Iris pigment epithelial cell (primary cell): ENCODE measurements at places on chromosomes 2 and 18.

DNA sequence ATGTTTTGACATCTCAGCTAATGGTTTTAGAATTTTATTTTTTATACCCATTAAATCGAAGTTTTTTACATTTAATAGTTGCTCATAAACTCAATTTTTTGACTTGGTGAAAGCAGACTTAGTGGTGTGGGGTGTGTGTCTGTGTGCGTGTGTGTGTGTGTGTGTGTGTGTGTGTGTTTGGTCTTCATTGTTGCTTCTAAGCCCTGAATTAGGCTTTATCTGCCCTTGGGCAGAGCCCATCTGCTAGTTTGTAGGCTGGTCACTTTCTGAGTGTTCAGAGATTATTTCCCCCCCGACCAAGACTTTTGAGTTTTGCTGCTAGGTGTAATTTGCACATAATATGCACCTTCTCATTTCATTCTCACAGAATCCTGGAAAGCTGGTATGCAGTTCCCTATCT is 14.3 kb downstream of the PAX3 start:
- DNase-seq, result no peak

DNA sequence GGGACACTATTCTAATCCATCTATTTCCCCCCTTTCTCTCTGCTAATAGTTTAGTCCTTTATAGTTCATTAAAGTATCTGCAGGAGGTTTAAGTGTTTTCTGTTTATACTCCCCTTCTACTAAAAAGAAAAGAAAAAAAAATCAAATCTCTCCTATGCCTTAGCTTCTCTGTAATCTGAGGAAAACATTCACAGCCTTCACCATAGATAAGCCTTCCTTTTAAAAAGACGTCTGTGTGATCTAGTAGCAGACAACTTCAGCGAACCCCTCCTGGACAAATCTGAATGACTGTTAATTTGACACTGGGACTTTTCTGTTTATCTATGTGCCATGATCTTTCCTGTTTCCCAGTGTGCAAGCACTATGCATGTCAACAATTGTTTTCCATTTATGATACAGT is 70.4 kb upstream of the CDH19 start:
- no peak for DNase-seq

GRCh38 chr2:128446049-128446873 is 127.6 kb upstream of the HS6ST1 start:
- DNase-seq, result no peak

- DNase-seq, result no peak
These were observed 37.5 kb downstream of the ANO7 start for GRCh38 chr2:241225983-241226382.

DNA sequence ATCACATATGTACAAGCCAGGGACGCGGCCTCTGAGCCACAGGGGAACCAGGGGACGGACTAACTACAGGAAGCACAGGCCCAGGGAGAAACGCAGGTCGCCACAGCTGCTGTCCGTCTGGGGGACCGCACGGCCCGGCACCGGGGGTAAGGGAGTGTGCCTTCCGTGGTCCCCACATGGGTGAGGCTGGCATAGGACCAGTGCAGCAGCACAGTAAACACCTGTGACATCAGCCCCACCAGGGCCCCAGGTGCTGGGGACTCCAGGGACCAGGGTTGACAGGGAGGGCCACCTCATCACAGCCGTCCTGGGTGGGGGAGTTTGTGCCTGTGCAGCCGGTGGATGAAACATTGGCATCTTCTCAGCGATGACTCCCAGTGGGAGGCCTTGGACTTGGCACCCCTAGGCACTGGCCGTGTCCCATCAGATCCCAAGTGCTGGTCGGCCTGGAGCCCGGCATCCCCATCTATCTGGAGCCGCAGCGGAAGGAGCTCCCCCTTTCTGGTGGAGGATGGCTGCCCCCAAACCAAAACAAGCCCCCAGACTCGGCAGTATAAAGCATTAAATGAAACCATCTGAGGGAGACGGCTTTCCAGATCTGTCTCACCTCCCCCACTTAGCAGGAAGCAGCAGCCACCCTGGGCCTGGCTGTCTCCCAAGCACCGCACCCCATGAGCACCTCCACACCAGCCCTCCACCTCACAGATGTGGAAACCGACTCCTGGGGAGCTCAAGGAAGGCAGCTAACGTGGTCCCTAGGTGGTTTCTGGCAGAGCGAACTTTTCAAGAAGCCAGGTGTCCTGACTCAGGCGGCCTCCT is 22.5 kb downstream of the AQP12A start:
- no peak for DNase-seq

GRCh38 chr2:203949228-203949627 is 12.7 kb downstream of the ICOS start:
- DNase-seq, result peak; percentile 68

DNA sequence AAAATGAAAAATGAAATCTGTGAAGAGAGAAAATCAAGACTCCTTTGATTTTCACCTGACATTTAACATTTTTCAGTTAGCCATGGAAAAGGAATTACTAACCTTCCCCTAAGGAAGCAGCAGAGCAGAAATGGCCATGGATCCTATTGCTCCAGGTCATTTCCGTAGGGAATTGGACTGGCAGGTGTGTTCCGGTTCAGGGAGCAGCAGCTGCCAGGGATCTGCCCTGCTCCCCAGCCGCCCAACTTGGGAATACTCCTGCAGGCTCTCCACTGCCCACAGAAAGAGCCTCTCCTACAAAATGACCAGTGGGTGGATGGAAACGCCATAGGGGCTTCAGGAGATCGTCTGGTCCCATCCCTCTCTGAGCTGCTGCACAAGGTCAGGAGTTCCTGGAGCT is 86.0 kb upstream of the MAPK4 start:
- DNase-seq, result no peak

DNA sequence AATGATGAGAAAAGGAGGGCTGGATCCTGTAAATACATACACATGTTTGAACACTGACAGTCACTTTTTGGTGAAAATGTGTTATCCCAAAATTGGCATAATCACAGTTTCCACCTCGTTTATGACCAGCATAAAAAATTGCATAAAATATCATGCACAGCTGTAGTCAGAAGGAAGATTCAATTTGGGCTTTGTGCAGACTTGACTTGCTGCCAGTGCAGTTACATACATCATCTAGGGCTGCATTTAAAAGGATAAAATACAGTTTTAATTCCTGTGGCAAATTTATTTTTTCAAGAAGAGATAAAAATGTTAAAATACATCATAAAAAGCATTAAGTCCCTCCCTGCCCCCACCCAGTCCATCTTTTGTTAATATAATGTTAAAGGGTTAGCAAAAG is 103.8 kb downstream of the VWC2L start:
- DNase-seq, result no peak

DNA sequence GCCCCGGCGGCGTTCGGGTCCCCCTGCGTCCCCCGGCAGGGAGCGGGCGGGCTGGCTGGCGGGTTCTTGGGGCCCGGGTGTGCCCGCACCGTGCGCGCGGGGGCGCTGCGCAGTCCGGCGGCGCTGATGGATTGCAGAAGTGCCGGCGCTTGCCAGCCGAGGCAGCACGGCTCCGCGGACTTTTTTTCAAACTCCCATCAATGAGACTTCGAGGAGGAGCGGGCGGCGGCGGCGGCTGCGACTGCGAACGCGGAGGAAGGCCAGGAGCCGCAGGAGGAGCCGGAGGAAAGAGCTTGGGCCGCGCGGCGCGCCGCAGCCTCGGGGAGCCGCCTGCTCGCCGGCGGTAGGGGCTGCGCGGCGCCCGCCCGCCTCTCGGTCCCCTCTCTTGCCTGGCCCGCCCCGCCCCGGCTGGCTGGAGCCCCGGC is at the start of gene GLI2:
TSS of gene GLI2 (plus strand) at position 123 of the 425 bp plus-strand sequence. CDS start 61,453 bp downstream, outside the sequence.
- DNase-seq, result peak; percentile 95
